ENCODE measurements at places on chromosomes 12 and 14. TPM values are rescaled to one million over a fixed set of nuclear protein-coding genes. Genes with fewer than 3 reads are reported as not detected.
A peak's percentile ranks its signal among the peaks of the same experiment; 100 is the strongest.

DNA sequence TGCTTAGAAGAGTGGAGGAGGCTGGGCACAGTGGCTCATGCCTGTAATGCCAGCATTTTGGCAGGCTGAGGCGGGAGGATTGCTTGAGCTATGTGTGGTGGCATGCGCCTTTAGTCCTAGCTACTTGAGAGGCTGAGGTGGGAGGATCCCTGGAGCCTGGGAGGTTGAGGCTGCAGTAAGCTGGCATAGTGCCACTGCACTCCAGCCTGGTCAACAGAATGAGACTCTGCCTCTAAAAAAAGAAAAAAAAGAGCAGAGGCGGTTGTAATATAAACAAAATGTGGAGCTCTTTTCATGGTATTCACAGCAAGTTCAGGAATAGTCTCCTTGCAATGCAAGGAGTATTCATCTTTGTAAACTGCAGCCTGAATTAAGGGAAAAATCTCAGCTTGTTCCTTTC lies 27.2 kb downstream of the ARID2 start:
- H3K27me3 ChIP-seq = no peaks in the 10 kb centered on the region
- DNase-seq = no peak
- no peaks in the 10 kb centered on the region for H3K36me3 ChIP-seq
- no peak overlapping the region for H3K27ac ChIP-seq

- no peak overlapping the region for H3K27ac ChIP-seq
- 0 out of 2 replicates have a peak, but pooled peaks cover 3% of the 10 kb centered on the region for H3K36me3 ChIP-seq
- DNase-seq = no peak
- H3K27me3 ChIP-seq = no peaks in the 10 kb centered on the region
These were observed 22.6 kb downstream of the TSPAN8 start for GRCh38 chr12:71135077-71135811.

DNA sequence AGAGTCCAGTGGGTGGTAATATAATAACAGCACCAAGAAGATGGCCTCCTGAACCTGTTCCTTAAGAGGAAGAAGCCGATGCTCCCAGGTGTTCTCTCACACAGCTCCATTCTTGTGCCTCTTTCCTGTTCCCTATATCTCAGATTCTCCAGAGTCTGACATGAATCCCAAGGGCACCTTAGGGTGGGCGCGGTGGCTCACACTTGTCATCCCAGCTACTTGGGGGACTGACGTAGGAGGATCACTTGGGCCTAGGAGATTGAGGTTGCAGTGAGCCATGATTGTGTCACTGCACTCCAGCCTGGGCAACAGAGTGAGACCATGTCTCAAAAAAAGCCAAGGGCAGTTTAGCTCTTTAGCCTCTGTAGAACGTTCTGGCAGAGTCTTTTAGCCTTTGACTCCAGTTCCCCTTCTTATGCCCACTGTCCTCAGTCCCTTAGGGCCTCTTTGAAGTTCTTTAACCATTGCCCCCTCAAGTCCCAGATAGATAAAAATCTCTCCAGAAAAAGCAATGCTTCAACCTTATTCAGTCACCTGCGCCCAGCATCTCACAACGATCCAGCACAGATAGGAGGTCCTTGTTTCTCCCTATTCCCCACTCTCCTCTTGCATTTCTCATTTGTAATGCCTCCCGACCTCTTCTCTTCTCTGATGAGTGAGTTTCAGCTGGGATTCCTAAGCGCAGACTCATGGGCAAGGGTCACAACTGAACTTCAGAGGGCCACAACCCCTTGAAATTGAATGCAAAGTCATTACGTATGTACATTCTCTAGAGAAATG lies 4.7 kb downstream of the CCDC184 start:
- no peak overlapping the region for H3K4me3 ChIP-seq
- peaks cover 34% of the 10 kb centered on the region for H3K27me3 ChIP-seq
- H3K27ac ChIP-seq = no peak overlapping the region
- H3K4me1 ChIP-seq = peaks cover 26% of the 10 kb centered on the region
- no peak for DNase-seq

Gene KRT85
- total RNA-seq = not detected

Gene SRRM4
- total RNA-seq = not detected

Gene ESR2
- total RNA-seq = not detected

DNA sequence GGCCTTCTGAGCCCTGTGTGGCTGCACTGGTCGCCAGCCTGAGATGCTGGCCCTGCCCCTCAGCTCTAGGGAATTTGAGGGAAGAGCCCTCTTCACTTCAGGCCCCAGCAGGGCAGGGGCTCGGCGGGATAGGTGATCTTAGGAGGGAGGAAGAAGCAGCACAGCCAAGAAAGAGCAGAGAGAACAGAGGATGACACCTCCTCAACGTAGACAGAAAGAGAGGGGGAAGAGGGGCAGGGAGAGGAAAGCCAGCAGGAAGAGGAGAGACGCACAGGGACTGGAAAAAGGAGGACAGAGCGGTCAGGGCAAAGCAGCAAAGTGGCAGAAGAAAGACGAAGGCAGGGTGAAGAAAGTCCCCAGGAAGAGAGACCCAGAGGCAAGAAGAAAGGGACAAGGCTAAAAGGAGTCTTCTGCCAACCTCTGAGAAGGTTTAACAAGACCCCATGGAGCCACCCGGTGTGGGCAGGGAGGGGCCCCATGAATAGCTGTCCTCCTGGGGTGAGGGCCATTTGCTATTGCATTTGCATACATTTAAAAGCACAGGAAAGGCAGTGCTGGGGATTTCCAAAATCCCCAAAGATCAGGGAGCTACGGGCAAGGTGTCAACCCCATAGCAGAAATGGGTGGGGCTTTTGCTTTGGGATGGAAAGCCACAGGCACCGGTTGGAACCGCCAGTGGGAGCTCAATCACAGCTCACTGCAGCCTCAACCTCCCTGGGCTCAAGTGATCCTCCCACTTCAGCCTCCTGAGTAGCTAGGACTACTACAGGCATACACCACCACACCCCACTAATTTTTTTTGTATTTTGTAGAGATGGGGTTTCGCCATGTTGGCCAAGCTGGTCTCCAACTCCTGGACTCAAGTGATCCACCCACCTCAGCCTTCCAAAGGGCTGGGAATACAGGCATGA lies 22.7 kb downstream of the CMKLR1 start:
- peaks cover 5% of the 10 kb centered on the region for H3K36me3 ChIP-seq
- no peak overlapping the region for H3K4me3 ChIP-seq
- no peak overlapping the region for H3K27ac ChIP-seq
- peaks cover 3% of the 10 kb centered on the region for H3K27me3 ChIP-seq
- H3K4me1 ChIP-seq = no peaks in the 10 kb centered on the region
- DNase-seq = no peak

Gene ACTR6
- total RNA-seq = 25.4 TPM

DNA sequence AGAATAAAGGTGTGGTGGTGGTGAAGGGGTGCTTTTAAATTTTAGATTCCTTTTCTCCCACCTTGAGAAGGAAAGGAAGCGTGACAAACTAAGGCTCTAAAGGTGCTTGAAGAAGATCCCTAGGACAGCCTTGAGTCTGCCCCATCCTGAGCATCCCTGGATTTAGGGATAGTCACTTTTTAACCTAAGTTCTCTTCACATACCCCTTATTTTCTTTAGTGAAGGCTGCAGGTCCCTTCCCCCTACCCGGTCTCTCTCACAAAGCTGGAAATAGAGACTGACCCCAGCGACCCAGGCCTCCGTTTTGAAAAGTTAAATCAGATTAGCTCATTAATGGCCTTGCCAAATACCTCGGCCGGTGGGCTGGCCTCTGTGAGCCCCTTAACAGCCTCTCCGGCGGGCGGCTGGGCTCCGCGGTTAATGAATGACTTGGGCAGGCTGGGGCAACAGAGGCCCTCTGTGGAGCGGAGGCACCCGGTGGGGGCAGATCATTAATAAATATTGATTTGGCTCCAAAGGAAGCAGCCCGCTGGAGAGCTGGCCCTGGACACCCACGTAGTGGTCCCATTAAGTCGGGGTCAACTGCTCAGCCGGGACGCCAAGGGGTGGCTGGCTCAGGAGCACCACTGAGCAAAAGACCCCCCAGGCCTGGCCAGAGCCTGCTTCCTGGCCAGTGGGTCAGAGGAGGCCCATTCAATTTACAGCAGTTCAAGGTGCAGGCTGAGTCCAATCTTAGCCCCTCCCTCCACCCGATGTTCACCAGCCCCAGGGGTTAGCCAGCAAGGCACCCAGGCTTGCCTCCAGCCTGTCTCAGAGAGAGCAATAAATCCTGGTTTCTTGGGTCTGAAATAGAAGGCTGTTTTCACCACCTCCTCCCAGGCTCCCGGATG lies 31.8 kb downstream of the PAH start:
- H3K4me3 ChIP-seq = no peak overlapping the region
- no peaks in the 10 kb centered on the region for H3K36me3 ChIP-seq
- no peak for DNase-seq
- H3K4me1 ChIP-seq = no peaks in the 10 kb centered on the region
- H3K27me3 ChIP-seq = no peaks in the 10 kb centered on the region

Gene PSME2
- total RNA-seq = 110 TPM

GRCh38 chr12:108833355-108833733 lies 24.0 kb downstream of the SSH1 start:
- H3K27ac ChIP-seq = peak overlapping the region; percentile 99
- H3K4me1 ChIP-seq = peaks cover 95% of the 10 kb centered on the region
- H3K36me3 ChIP-seq = peaks cover 74% of the 10 kb centered on the region

DNA sequence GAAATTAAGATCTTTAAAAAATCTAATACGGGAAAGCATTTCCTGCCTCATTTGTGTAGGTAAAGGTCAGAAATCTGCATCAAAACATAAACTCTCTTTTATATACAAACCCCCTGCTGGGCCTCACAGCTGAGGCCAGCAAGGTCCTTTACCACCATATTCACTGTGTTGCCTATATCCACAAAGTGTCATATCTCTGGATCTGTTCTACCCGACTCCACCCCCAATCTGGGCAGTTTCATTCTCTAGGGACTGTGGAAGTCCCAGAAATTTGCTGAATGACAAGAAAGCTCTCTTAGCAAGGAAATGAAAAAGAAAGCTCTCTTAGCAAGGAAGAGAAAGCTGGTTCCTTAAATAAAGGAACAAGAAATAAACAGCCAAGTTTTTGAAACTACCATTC lies 301.7 kb downstream of the KCNH5 start:
- no peak overlapping the region for H3K27ac ChIP-seq
- no peak overlapping the region for H3K4me3 ChIP-seq
- H3K36me3 ChIP-seq = no peaks in the 10 kb centered on the region
- no peak for DNase-seq
- no peaks in the 10 kb centered on the region for H3K27me3 ChIP-seq
- no peaks in the 10 kb centered on the region for H3K4me1 ChIP-seq

Gene KCNK13
- not detected for total RNA-seq

DNA sequence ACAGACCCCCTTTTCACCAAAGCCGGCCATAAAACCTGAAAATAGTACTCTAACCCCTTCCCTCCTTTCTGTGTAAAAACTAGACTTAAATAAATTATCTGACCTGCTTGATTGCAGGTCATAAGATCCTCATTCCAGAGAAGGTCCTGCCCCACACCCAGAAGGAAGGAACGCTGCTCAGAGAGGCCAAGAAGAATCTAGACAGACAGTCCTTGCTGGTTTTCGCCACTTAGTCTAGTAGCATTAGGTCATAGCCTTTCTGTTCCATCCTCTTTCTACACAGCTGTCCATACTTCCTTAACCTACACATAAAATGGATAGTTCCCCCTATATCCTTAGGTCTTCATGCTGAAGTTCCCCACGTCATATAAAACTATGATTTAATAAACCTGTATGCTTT lies 83.7 kb upstream of the IGF1 start:
- H3K4me1 ChIP-seq = peaks cover 65% of the 10 kb centered on the region
- H3K27me3 ChIP-seq = peaks cover 1% of the 10 kb centered on the region
- H3K4me3 ChIP-seq = no peak overlapping the region
- peaks cover 9% of the 10 kb centered on the region for H3K36me3 ChIP-seq
- DNase-seq = no peak
- peak overlapping the region; percentile 30 for H3K27ac ChIP-seq

DNA sequence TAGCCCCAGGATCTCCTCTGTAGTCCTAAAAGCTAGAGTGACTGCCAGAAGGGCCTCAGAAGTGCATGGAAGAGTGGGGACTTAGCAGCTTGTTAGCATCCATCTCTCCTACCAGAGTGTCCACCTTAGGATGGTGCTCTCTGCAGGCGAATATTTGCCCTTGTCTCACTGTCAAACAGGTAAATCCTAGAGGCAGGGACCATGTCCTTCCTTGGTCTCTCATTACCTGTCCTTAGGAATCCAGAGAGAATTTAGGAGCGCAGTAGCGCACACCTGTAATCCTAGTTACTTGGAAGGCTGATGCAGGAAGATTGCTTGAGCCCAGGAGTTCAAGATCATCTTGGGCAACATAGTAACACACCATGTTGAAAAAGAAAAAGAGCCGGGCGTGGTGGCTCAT lies 21.4 kb downstream of the AGAP2 start:
- no peaks in the 10 kb centered on the region for H3K27me3 ChIP-seq
- no peak overlapping the region for H3K27ac ChIP-seq
- no peaks in the 10 kb centered on the region for H3K4me1 ChIP-seq
- no peak for DNase-seq
- peaks cover 28% of the 10 kb centered on the region for H3K36me3 ChIP-seq

DNA sequence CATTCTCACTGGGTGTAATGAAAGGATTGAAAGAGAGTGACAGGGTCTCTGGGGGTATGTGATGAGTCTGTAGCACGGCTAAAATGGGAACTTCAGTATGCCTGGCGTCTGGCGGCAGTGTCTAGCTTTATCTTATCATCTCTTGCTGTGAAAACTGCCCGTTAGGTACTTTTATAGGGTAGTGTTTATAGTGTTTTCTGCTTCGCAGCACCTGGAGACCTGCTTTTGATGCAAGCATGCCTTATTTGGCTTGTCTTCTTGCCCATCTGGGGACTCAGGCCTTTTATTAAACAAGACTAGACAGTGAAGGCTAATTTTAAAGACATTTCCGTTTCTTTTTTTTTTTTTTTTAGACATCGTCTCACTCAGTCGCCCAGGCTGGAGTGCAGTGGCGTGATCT lies 36.3 kb upstream of the ALDH2 start:
- H3K4me3 ChIP-seq = no peak overlapping the region
- H3K36me3 ChIP-seq = no peaks in the 10 kb centered on the region
- H3K4me1 ChIP-seq = no peaks in the 10 kb centered on the region

Gene SIRT4
- total RNA-seq = 1.3 TPM

GRCh38 chr12:106564678-106565329 lies 18.0 kb upstream of the RFX4 start:
- no peaks in the 10 kb centered on the region for H3K4me1 ChIP-seq
- no peak overlapping the region for H3K27ac ChIP-seq
- H3K27me3 ChIP-seq = peaks cover 3% of the 10 kb centered on the region
- H3K36me3 ChIP-seq = no peaks in the 10 kb centered on the region
- no peak overlapping the region for H3K4me3 ChIP-seq
- no peak for DNase-seq

- no peak overlapping the region for H3K4me3 ChIP-seq
- H3K36me3 ChIP-seq = peaks cover 52% of the 10 kb centered on the region
- peaks cover 75% of the 10 kb centered on the region for H3K4me1 ChIP-seq
- DNase-seq = no peak
- no peaks in the 10 kb centered on the region for H3K27me3 ChIP-seq
These were observed 31.9 kb downstream of the USP15 start for GRCh38 chr12:62291864-62292760.

Gene FAM186B
- 0.23 TPM for total RNA-seq

Gene ZNF385A
- total RNA-seq = 4.0 TPM

DNA sequence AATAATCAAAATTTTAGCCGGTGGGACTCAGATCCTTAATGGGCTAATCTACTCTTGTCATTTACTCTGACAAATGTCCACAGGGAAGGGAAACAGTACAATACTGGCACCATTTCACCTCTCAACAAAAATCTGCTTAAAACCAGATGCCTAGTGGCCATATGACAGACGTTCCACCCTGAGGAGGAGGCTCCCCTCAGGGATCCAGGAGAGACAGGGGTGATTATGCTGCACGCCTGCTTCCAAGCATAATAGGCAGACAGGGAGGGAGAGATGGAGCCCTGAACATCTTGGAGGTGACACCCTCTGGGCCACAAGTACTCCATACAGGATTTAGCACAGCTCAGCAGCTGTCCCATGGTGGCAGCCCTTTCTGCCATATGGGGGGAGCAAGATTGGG lies 24.8 kb upstream of the AKAP6 start:
- H3K4me1 ChIP-seq = peaks cover 15% of the 10 kb centered on the region
- DNase-seq = no peak
- H3K4me3 ChIP-seq = no peak overlapping the region
- H3K36me3 ChIP-seq = no peaks in the 10 kb centered on the region
- no peak overlapping the region for H3K27ac ChIP-seq

Gene NPAS3
- total RNA-seq = not detected
